HepG2 (cell line): ENCODE measurements at places on chromosomes 13 and 19. TPM values are rescaled to one million over a fixed set of nuclear protein-coding genes. Genes with fewer than 3 reads are reported as not detected.
A peak's percentile ranks its signal among the peaks of the same experiment; 100 is the strongest.

The PPM1N gene
- total RNA-seq: 0.31 and 0.67 TPM in 2 replicates

GRCh38 chr13:99686944-99687411, 185.7 kb downstream of the TM9SF2 start:
- no peak overlapping the region for H3K27ac ChIP-seq
- no peak for DNase-seq
- H3K27me3 ChIP-seq: no peaks in the 10 kb centered on the region
- peaks cover 24% of the 10 kb centered on the region for H3K4me1 ChIP-seq
- no peak overlapping the region for H3K4me3 ChIP-seq

DNA sequence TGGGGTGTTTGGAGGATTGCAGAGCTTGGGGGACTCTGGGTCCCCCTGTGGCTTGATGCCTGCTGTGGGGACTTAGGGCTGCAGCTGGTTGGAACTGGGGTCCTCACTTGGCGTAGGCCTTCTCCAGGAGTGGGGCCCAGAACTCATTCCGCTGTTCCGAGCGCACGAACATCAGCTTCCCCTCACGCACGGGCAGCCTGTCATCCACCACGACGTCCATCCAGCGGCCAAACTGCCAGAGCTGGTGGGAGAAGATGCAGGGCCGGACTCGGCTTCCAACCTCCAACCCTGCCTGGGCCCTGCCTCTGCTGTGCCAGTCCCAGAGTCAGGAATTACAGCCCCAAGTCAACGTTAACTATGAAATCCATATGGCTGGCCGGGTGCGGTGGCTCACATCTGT, 2.6 kb downstream of the CAPN12 start:
- DNase-seq: no peak
- no peaks in the 10 kb centered on the region for H3K36me3 ChIP-seq
- H3K27me3 ChIP-seq: no peaks in the 10 kb centered on the region
- peaks cover 50% of the 10 kb centered on the region for H3K4me1 ChIP-seq

DNA sequence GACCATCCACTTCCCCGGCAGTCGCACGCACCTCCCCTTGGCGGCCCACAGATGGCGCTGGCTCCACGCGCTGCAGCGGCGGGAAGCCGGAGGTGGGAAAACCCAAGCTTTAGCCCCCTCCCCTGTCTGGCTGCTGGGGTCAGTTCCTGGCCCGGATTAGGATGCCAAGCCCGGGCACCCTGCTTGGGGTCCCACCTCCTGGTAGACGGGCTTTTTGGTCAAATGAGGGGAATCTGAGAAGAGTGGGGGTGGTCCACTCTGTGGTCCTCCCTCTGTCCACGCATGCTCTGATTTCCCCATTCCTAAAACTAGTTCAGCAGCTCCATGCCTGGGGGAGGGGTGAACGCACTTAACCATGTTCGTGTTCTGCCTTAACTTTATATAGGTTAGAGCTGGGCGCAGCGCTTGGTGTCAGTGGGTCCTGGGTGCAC, 8.1 kb upstream of the ADGRE2 start:
- H3K4me1 ChIP-seq: no peaks in the 10 kb centered on the region
- no peaks in the 10 kb centered on the region; the same call in 1 of the 2 replicates for H3K27me3 ChIP-seq
- no peak overlapping the region for H3K4me3 ChIP-seq
- no peak for DNase-seq

GRCh38 chr19:33547676-33548075, 26.1 kb upstream of the PEPD start:
- no peak overlapping the region for H3K27ac ChIP-seq
- no peak overlapping the region for H3K4me3 ChIP-seq
- no peak for DNase-seq
- H3K36me3 ChIP-seq: no peaks in the 10 kb centered on the region
- peaks cover 1% of the 10 kb centered on the region for H3K27me3 ChIP-seq

DNA sequence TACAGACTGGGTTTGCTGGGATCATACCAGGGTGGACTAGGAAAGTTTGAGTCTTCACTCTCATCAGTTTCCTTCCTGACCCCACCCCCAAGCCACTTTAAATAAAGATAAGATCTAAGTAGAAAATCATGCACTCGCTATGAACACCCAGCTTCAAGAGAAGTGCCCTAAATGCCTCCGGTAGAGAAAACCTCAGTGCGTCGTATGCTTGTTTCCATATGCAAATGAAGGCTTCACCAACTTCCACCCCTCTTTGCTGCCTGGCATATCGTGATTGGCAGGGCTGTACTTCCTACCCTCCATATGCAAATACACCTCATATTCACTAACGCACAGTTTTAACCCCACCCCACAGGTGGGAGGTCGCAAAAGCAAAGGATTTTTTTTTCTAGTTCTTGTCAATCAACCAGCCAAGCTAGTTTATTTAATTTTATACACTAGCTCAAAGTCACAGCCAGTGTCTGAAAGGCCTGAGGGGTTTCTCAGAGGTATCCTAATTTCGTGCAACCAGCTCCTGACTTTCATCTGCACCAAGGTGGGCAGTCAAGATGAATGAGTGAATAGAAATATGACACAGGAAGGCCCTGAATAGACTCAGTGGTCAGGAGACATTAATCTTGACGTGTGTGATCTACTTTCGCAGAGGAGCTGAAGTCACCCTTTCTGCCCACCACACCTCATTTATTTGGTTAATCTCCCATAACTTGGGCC, 121.1 kb upstream of the TSHZ3 start:
- no peaks in the 10 kb centered on the region for H3K27me3 ChIP-seq
- DNase-seq: no peak
- no peaks in the 10 kb centered on the region for H3K36me3 ChIP-seq
- H3K4me1 ChIP-seq: no peaks in the 10 kb centered on the region
- H3K27ac ChIP-seq: no peak overlapping the region
- H3K4me3 ChIP-seq: no peak overlapping the region

The IQCN gene
- 0.04 and 0.07 TPM in 2 replicates for total RNA-seq

DNA sequence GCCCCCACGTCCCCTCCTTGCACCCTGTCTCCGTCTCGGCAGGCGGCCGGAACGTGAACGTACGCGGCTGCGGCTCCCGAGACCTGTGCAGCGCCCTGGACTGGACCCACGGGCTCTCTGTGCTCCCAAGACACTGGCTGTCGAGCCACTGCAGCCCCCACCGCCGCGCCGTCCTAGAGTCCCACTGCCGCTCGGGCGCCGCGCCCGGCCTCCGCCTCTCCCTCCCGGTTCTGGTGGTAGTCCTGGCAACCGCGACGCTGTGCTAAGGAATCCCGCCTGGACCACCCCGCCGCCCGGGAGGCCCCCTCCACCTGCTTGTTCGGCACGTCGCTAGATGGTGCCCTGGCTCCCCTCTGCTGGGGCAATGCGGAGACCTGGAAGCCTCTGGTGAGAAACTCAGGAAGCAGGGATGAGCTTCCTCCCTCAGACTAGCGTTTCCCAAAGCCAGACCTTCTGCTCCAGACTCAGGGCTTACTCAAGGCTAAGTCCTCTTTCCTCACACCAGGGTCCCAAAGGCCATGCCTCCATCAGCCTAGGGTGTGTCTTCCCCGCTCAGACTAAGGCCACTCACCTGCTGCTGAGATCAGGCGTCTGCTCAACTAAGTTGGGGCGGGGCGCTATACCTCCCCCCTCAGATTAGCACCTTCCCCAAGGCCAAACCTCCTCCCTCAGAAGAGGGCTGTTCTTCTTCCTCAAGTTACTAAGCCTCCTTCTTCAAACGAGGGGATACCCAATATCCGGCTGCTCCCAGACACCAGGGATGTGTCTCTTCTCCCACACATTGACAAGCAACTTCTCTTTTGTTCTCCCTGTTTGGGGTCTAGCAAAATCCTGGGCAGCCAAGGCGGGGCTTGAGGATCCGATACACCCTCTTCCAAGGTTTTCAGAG, 16.1 kb upstream of the IRGC start:
- peaks cover 1% of the 10 kb centered on the region; the same call in 1 of the 2 replicates for H3K27me3 ChIP-seq
- DNase-seq: no peak
- no peak overlapping the region for H3K27ac ChIP-seq
- H3K4me1 ChIP-seq: peaks cover 31% of the 10 kb centered on the region

DNA sequence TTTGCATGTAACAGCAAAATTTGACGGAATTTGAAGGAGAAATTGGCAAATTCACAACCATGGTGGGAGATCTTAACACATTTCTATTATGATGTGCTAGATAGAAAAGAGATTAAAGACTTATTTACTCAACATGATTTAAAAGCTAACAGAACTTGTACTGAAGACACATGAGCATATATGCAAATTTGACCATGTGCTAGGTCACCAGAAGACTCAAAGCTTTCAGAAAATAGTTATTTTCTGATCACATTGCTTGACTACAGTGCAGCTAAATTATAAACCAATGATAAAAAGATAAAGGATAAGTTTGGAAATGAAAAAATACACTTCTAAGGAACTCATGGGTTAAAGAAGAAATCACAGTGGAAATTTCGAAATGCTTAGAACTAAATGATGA, 9.1 kb downstream of the GPR183 start:
- no peak overlapping the region for H3K4me3 ChIP-seq
- no peaks in the 10 kb centered on the region for H3K4me1 ChIP-seq
- peaks cover 3% of the 10 kb centered on the region; the same call in 1 of the 2 replicates for H3K36me3 ChIP-seq
- no peaks in the 10 kb centered on the region for H3K27me3 ChIP-seq
- DNase-seq: no peak

DNA sequence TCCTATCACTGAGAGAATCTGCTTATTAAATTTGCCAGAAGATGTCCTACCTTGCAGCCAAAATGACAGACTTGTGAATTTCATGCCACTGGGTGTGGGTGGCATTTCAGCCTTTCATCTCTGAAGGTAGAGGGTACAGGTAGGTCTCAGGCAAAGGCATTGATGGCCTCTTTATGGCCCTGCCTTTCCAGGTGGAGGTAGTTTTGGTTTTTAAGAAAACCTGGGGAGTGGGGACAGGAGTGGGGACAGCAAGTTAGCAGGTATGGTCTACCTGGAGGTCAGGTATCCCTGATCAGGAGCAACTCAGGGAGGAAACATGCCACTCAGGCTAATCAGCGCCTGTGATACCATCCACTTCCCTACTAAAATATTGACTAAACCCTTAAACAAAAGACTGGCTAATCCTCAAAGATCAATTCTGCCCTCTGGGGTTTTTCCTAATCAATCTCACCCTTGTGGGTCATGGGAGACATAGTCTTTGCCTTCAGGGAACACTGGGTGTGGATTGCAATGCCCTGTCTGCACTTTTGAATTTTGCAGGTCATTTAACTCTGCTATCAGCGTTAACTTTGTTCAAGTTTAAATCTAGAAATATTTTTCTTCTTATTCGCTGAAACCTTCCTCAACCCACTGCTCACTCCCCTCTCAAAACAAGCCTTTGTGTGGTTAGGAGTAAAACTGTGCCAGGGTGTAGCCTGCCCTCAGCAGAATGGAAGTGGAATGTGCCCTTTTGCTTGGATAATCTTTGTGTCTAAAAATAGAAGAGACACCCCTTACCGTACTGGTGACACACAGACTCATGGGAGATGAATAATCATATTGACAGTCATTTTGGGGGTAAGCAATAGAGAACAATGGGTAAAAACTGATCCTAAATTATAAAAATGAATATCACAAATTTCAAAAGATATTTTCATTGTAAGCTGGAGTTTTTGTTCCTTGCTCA, 233.7 kb downstream of the COG6 start:
- H3K4me3 ChIP-seq: no peak overlapping the region
- no peak overlapping the region for H3K27ac ChIP-seq
- DNase-seq: no peak
- 0 out of 2 replicates have a peak, but pooled peaks cover 1% of the 10 kb centered on the region for H3K27me3 ChIP-seq

- no peaks in the 10 kb centered on the region for H3K27me3 ChIP-seq
- no peak for DNase-seq
- no peak overlapping the region for H3K4me3 ChIP-seq
- H3K27ac ChIP-seq: no peak overlapping the region
Observed at GRCh38 chr13:109963960-109964563, 177.7 kb upstream of the IRS2 start.

The ZNF793 gene
- total RNA-seq: 0.20 and 0.35 TPM in 2 replicates

DNA sequence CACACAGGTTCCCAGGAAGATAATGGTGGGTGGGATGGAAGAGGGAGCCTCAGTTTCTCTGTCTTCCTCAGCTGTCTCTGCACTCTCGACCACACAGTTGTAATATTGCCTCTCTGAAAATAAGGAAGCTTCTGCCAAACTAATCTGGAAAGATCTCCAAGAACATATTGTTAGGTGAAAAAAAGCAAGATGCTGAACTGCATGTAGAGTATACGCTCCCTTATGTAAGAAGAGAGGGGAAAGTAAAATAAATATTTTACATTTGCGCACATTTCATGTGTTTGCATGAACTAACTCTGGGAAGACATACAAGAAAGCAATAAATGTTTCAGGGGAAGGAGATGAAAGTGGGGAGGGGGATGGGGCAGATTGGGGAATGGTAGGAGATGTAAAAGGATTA, 41.9 kb upstream of the CACNA1A start:
- no peaks in the 10 kb centered on the region; the same call in 1 of the 2 replicates for H3K27me3 ChIP-seq
- no peaks in the 10 kb centered on the region for H3K36me3 ChIP-seq
- no peaks in the 10 kb centered on the region for H3K4me1 ChIP-seq
- no peak overlapping the region for H3K4me3 ChIP-seq
- no peak for DNase-seq
- H3K27ac ChIP-seq: no peak overlapping the region

DNA sequence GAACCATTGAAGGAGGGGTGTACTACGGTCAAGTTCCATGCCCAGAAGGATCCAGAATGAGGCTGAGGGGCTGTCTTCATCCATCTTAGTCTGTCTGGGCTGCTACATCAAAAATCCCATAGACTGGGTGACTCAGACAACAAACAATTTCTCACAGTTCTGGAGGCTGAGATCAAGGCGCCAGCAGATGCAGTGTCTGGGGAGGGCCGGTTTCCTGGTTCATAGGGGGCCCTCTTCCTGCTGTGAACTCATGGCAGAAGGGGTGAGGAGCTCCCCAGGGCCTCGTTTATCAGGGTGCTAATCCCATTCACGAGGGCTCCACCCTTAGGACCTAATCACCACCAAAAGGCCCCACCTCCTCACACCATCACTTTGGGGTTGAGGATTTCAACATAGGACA, 14.7 kb upstream of the KCTD15 start:
- DNase-seq: no peak
- peaks cover 10% of the 10 kb centered on the region for H3K27me3 ChIP-seq
- H3K4me3 ChIP-seq: no peak overlapping the region
- no peaks in the 10 kb centered on the region for H3K36me3 ChIP-seq
- no peak overlapping the region for H3K27ac ChIP-seq

The CD22 gene
- 0.49 and 0.71 TPM in 2 replicates for total RNA-seq

The C5AR1 gene
- total RNA-seq: 0.07 TPM in 1 of 2 replicates, not detected in the other

- H3K4me1 ChIP-seq: no peaks in the 10 kb centered on the region
- peaks cover 19% of the 10 kb centered on the region; the same call in 2 of the 3 replicates for H3K27me3 ChIP-seq
- H3K4me3 ChIP-seq: no peak overlapping the region
- DNase-seq: no peak
- H3K27ac ChIP-seq: no peak overlapping the region
- no peaks in the 10 kb centered on the region for H3K36me3 ChIP-seq
Observed at GRCh38 chr13:110413016-110413675, 106.1 kb downstream of the COL4A2 start.

DNA sequence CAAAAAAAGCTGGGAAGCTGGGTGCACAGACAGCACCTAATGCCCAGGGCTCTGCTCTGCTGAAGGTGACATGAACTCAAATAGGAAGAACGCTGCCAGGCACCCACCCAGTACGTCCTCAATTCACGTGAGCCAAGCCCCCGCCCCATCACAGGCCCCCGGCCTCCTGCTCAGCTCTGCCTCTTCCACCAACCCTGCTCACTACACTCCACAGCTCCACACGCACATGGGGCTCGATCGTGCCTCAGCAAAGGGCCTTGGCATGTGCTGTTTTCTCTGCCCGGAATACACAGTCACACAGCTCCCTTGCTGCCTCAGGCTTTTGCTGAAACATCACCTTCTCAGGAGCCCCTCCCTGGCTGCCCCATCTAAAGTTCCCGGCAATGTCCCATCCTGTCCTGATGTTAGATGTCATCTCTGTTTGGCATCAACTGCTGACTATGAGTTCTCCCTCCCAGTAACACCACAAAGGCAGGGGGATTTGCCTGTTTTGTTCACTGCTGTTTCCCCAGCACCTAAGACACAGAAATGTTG, 2.3 kb downstream of the ATP13A1 start:
- peak overlapping the region; percentile 99 for H3K4me3 ChIP-seq
- no peaks in the 10 kb centered on the region for H3K27me3 ChIP-seq
- H3K4me1 ChIP-seq: peaks cover 37% of the 10 kb centered on the region
